ENCODE measurements at places on chromosomes 1 and 21. TPM values are rescaled to one million over a fixed set of nuclear protein-coding genes. Genes with fewer than 3 reads are reported as not detected.

DNA sequence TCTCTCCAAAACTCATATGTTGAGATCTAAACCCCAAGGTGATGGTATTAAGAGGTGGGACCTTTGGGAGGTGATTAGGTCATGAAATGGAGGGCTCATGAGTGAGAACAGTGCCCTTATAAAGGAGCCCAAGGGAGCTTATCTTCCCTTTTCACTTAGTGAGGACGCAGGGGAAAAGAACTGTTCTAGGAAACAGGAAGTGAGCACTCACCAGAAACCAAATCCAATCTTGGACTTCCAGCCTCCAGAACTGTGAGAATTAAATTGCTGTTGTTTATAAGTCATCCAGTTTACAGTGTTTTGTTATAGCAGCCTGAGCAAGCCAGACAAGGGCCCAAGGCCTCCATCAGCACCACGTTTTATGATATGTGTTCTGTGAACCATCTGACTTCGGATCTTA is 60.3 kb upstream of the LRRC8D start:
- DNase-seq, result no peak

- DNase-seq, result no peak
Observed at GRCh38 chr21:37877888-37878684, 38.2 kb downstream of the KCNJ6 start.

- no peak for DNase-seq
Observed at GRCh38 chr1:24094554-24094953, 17.4 kb downstream of the MYOM3 start.

Gene IL19
- total RNA-seq, result not detected

Gene LEPR
- total RNA-seq, result 0.58 TPM

Data from stomach (tissue), 19 donors.